ENCODE measurements at places on chromosomes 6 and 20.

GRCh38 chr6:36510365-36510764 lies 36.9 kb downstream of the STK38 start:
- no peak for DNase-seq

DNA sequence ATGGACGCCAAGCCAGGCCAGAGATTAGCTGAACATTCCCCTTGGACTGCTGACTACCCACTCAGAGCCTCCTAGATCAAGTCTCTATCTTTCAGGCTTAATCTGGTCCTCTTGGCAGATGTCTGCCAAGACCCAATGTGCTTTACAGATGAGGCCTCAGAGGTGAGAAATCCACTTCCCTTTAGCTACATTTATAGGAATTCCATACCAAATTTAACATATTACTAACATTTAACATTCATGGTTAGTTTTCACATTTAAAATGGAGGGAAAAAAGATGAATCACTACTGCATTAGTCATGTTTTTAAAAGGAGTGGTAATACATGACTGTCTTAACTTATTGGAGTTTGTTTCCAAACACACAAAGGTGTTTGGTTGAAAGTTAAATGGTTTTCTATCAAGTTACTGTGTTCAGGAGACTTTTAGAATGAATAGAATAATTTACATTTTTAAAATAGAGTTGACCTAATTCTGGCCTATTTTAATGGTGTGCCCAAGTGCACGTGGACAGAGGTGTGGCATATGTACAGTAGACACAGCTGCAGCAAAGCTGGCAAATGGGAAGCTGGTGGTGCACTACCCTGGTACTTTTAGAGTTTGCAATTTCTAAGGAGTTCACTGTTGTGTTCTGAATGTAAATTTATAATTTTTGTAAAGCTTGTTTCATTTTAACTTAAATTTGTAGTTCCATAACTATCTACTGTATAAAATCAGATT lies 41.9 kb upstream of the CALHM6 start:
- DNase-seq, result peak; percentile 54

DNA sequence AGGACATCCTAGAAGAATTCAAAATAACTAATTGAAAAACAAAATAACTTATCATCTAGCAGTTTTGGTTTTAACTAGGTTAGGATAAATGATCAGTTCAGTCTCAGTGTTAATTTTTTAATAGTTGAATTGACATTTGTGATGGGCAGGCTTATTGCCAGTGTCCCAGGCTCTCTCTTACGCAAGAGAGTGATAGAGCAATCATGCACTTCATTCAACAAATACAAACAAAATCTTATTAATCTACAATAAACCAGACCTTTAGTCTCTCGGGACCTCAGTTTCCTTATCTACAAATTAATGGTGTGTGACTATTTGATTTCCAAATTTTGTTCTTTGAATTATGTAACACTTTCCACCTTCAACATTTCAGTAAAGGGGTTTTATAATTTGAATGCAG lies 385.9 kb upstream of the JAG1 start:
- DNase-seq, result no peak

- DNase-seq, result no peak
Measured at GRCh38 chr20:63361519-63362435, 628 bp upstream of the CHRNA4 start.

- peak; percentile 54 for DNase-seq
Measured at GRCh38 chr6:157219201-157220200, 103.8 kb downstream of the TMEM242 start.

GRCh38 chr20:13478366-13478765 lies 160.4 kb downstream of the TASP1 start:
- DNase-seq, result no peak
